ENCODE measurements at places on chromosomes 7 and 10.
A peak's percentile ranks its signal among the peaks of the same experiment; 100 is the strongest.

GRCh38 chr7:133389727-133390126, 136.8 kb downstream of the EXOC4 start:
- H3K27me3 ChIP-seq, result no peaks in the 10 kb centered on the region
- DNase-seq, result no peak
- peaks cover 8% of the 10 kb centered on the region for H3K4me1 ChIP-seq
- H3K27ac ChIP-seq, result no peak overlapping the region
- peaks cover 9% of the 10 kb centered on the region for H3K36me3 ChIP-seq

- no peak overlapping the region for H3K27ac ChIP-seq
- no peaks in the 10 kb centered on the region for H3K4me1 ChIP-seq
- no peaks in the 10 kb centered on the region for H3K36me3 ChIP-seq
- DNase-seq, result no peak
- H3K27me3 ChIP-seq, result peaks cover 37% of the 10 kb centered on the region
These were observed 324.0 kb downstream of the WDR37 start for GRCh38 chr10:1380088-1380671.

- H3K4me1 ChIP-seq, result peaks cover 48% of the 10 kb centered on the region
- no peak for DNase-seq
- no peak overlapping the region for H3K4me3 ChIP-seq
- peaks cover 16% of the 10 kb centered on the region for H3K36me3 ChIP-seq
- H3K27ac ChIP-seq, result no peak overlapping the region
These were observed 4.2 kb downstream of the NT5C2 start for GRCh38 chr10:103188853-103189252.

DNA sequence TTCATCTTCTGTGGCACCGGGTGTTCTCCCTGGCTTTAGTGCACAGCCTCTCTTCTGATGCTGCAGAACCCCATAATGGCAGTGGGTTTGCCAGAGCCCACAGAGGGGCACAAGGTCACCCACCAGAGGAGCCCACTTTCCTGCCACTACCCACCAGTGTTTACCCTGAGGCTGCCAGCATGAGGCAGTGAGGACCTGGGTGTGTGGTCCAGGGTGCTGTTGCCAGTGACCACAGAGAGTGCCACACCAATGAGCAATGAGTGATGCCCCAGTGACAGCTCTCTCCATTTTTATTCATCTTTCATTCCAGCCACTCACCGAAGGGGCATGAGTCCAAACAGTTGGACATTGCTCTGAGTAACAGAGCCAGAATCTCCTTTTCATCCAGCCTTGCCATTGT, 34.8 kb downstream of the MTURN start:
- no peaks in the 10 kb centered on the region for H3K4me1 ChIP-seq
- H3K27me3 ChIP-seq, result no peaks in the 10 kb centered on the region
- DNase-seq, result no peak
- H3K36me3 ChIP-seq, result no peaks in the 10 kb centered on the region
- no peak overlapping the region for H3K4me3 ChIP-seq

DNA sequence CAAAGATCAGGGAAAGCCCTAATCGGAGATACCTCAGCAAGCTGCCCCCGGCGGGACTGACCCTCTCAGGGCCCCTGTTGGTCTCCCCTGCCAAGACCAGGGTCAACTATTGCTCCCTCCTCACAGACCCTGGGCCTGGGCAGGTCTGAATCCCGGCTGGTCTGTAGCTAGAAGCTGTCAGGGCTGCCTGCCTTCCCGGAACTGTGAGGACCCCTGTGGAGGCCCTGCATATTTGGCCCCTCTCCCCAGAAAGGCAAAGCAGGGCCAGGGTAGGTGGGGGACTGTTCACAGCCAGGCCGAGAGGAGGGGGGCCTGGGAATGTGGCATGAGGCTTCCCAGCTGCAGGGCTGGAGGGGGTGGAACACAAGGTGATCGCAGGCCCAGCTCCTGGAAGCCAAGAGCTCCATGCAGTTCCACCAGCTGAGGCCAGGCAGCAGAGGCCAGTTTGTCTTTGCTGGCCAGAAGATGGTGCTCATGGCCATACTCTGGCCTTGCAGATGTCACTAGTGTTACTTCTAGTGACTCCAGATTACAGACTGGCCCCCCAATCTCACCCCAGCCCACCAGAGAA, 24.1 kb downstream of the TBATA start:
- no peak for DNase-seq
- no peak overlapping the region for H3K4me3 ChIP-seq
- no peaks in the 10 kb centered on the region for H3K27me3 ChIP-seq
- H3K27ac ChIP-seq, result no peak overlapping the region
- peaks cover 8% of the 10 kb centered on the region for H3K4me1 ChIP-seq

- H3K36me3 ChIP-seq, result no peaks in the 10 kb centered on the region
- H3K4me1 ChIP-seq, result no peaks in the 10 kb centered on the region
- no peak overlapping the region for H3K27ac ChIP-seq
- peaks cover 23% of the 10 kb centered on the region for H3K27me3 ChIP-seq
These were observed 203.7 kb downstream of the IPMK start for GRCh38 chr10:58063861-58064480.

- H3K4me3 ChIP-seq, result no peak overlapping the region
- no peaks in the 10 kb centered on the region for H3K36me3 ChIP-seq
- H3K27ac ChIP-seq, result no peak overlapping the region
- peak; percentile 57 for DNase-seq
These were observed 158.3 kb downstream of the TCF7L2 start for GRCh38 chr10:113108194-113108835.
